NCI-H524 (cell line): ENCODE measurements at places on chromosomes 2 and 18.

GRCh38 chr2:178250429-178250828, 56.1 kb downstream of the OSBPL6 start:
- no peak for DNase-seq

DNA sequence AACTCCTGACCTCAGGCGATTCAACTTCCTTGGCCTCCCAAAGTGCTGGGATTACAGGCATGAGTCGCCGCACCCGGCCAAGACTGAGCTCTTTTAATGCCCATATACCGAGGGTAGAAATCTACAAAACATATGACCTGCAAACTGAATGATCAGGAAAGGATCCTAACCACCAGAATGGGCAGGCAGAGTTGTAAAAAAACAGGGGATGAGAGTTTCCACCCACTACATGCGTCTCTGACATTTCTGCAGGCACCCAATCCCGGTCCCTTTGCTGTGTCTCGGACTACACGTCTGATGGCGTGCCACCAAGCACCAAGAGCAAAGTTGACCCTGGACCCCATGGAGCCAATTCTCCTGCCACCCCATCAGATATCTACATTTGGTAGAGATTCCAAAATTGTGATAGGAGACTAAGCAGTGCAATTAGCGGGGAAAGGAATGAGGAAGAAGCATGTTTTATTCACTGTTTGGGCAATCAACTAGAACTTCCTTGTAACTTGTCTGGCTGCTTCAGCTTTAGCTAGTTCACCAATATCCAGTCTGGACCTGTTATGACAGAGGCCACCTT, 74.1 kb downstream of the ATP8B1 start:
- DNase-seq: no peak

GRCh38 chr2:186309901-186310300, 176.2 kb upstream of the ZC3H15 start:
- no peak for DNase-seq

DNA sequence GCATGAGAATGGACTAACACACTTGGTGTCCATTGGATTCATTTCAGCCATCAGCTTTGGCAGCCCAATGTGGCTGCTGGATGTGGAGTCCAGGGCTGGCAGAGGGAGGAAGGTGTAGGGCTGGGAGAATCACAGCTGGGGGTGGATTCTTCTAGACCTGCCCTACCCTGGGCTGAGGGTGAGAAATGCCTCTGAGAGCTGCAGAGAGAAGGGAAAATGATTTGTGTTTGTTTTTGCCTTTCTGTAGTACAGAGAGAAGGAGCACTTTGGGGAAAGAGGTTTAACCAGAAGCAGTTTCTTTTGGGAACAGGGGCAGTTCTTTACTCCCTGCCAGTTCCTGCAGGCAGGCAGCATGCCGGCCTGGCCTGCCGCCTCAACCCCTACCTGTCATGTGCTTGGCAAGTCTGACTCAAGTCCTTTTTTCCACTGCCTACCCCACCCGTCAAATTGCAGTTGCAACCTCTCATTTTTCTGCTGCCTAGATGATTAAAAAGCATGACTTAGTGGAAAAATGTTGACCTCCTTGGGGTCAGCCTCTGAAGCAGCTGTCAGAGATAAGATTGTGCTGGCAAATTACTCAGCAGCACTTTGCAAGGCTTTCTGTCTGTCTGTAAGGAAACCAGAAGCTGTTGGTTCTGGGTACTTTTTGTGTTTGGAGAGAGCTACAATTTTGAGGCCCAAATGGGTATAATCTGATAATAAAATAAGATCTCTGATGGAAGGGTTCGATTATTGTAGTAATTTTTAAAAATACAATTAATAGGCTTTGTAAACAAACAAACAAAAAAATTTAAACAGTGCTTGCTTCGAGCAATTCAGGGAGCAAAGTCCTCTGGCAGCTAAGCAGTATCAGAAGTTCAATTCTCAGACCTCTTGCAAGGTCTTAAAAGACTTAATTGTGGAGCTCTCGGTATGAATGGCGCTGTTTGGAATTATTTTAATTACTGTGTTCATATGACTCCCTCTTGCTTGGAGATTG, 21.7 kb downstream of the LBH start:
- peak; percentile 19 for DNase-seq

DNA sequence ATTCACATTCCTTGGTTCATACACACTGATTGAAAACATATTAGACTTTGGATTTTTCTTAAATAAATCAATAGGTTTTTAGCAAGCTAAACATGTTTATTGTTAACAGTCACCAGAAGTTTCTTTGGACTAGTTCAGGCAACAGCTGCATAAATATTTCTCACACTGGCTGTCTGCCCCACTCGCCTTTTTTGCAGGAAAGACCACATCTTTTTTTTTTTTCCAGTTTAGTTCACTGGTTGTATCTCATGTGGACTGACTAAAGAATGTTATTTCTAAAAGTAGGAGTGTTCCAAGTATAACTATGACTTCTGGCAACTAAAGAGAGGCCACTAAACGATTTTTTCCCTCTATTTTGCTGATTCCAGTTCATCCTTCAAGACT, 31.1 kb downstream of the SLC40A1 start:
- DNase-seq: no peak

DNA sequence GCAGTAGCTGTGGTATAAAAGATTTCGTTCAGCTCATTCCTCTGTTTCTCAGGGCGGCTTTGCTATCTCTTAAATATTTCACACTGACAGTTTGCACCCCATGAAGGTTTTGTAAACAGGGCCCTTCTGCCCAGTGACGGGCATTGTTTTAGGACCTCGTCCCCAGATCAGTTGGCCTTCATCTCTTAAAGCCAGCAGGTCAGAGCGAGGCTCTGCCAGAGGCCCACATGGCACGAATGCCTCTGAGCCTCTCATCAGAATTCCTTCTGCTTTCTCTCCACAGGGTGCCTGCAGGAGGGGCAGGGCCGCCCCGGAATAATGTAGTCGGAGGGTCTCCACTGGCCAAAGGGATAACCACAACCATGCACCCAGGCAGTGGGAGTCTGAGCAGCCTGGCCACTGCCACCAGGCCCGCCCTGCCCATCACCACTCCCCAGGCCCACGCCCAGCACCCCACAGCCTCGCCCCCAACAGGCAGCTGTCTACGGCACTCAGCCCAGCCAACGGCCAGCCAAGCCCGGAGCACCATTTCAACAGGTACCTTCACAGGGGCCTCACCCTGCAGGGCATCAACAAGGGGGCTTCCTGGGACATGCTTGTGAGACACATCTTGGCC, 177.0 kb downstream of the SEPTIN10 start:
- peak; percentile 39 for DNase-seq

- DNase-seq: no peak
Observed at GRCh38 chr2:136234261-136234660, 116.3 kb upstream of the CXCR4 start.

GRCh38 chr2:46270384-46270783, 26.8 kb upstream of the EPAS1 start:
- DNase-seq: no peak

DNA sequence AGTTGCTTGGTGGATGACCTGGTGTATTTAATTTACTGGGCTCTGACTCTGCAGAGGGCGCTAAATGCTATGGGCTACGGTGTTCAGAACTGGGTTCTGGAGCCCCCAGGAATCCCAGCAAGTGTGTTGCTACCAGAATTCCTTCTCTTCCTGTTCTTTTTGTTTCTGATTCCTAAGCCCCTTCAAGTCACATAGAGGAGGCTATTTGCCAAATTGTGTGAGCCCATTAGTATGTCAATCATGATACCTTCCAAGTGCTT, 358.2 kb upstream of the SPRED2 start:
- no peak for DNase-seq

- DNase-seq: no peak
Observed at GRCh38 chr2:15372019-15372418, 189.1 kb downstream of the NBAS start.

GRCh38 chr2:37619959-37620300, 51.5 kb downstream of the CDC42EP3 start:
- DNase-seq: no peak

- DNase-seq: no peak
Observed at GRCh38 chr18:31950583-31950982, 7.7 kb upstream of the TRAPPC8 start.

DNA sequence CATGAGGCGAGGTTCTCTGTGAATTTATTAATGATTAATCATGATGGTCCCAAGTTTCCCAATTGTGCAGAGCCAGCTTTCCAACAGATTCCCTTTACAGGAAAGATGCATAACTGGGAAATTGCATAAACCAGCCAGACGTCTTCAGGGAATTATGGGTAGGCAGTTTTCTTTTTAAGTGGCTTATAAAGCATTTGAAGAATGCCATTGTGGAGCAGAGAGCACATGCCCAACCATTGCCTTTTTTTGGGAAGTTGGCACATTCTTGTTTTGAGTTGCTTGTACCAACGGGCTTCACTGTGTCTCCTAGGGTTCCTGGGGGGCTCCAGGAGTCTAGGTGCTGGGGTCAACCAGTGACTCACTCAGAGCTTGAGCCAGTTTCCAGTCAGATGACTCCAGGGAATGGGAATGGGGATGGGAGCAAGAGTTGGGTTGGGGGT, 231.7 kb upstream of the FOSL2 start:
- no peak for DNase-seq

- no peak for DNase-seq
Observed at GRCh38 chr2:65487404-65487803, 55.0 kb upstream of the SPRED2 start.

DNA sequence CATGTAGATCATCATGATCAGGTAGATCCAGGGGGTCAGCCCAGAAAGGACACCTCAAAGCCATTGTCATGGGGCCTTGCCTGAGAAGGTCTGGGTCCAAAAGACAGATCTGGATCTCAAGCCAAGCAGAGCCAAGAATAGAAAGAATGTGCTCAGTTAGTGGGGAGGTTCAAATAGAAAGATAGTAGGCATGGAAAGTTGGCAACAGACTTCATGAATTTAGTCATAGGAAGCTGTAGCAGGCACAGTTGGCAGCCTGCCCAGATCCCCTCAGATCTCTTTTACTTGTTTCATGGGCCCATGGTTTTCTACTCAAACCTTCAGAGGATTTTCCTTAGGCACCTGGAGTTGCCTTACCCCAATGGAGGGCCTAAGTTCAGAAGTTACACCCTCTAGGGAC, 767.0 kb downstream of the SLC4A3 start:
- no peak for DNase-seq

- no peak for DNase-seq
Observed at GRCh38 chr2:203623661-203624060, 82.8 kb upstream of the CD28 start.

DNA sequence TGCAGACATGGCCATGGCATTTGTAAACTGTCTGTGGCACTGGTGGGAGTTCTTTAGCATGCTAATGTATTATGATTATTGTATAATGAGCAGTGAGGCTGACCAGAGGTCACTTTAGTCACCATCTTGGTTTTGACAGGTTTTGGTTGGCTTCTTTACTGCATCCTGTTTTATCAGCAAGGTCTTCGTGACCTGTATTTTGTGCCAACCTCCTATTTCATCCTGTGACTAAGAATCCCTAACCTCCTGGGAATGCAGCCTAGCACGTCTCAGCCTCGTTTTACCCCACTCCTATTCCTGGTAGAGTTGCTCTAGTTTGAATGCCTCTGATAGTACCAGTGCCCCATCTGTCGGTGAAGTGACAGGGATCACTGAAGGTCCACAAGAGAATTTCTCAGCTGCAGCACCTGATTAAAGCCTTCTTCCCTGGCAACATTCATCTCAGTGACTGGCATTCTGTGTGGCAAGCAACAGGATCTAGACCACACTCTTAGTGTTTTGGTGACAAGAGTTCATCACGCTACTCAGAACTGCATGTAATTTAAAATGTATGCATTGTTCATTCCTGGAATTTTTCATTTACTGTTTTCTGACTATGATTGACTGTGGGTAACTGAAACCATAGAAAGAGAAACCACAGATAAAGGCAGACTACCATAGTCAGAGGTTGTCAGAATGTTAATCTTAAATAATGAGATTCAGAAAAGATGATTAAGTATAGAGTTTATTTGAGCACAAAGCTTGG, 43.0 kb upstream of the GPR39 start:
- no peak for DNase-seq

DNA sequence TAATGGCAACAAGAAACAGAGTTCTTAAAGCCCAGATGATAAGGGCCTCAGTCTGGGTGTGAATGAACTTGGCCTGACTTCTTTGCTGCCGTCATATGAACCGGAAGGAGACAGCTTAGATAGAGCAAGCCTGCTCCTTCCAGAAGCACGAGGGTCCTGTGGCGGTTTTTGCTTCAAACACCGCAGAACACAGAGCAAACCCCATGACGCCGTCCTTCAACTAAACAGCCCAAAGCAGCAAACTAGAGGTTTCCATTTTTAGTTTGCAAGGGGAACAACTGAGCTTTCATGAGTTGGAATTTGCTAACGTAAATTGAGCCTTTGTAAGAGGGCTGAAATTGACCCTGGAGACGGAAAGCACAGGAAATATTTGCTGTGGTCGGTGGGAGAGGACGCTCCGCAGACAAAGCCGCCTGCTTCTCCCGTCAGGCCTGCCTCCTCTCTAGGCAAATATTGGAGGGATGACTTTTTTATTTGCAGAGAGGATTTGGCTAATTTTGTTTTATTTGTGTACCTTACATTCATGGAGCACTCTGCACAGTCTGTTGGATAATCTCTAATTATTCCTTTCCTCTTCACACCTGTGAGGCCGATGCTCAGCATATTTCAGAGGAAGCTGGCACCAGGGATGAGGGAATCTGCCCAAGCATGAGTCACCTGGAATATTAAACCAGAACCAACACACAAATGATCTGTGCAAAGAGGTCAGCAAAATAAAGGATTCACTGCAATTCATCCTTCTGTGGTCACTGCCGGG, 134.0 kb upstream of the NCK2 start:
- DNase-seq: no peak

- DNase-seq: no peak
Observed at GRCh38 chr2:2757764-2758163, 426.7 kb upstream of the MYT1L start.

GRCh38 chr2:204023088-204023487, 86.5 kb downstream of the ICOS start:
- no peak for DNase-seq

GRCh38 chr2:226215902-226216503, 583.6 kb downstream of the IRS1 start:
- peak; percentile 65 for DNase-seq

DNA sequence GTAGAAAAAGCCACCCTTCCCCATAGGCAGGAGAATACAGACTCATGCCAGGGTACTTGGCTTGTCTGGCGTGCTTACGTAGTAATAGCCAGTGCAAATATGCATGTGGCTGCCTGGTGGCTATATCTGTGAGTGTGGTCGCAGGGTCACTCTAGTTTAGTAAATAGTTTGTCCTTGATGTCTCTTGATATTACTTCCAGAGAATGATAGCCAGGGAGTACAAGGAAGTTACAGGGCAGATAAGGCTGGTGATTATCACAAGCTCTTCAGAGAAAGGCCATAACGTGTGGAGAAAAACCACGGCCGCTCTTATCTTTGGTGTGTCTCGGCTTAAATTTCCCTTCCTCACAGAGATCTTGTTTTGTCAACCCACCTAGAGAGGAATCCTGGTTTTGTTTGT, 54.3 kb upstream of the SLC39A10 start:
- DNase-seq: no peak

GRCh38 chr2:36427790-36428243, 72.2 kb downstream of the CRIM1 start:
- no peak for DNase-seq
